ENCODE measurements at places on chromosomes 7 and 10. TPM values are rescaled to one million over a fixed set of nuclear protein-coding genes. Genes with fewer than 3 reads are reported as not detected.

The ETV1 gene
- 36.8 TPM for total RNA-seq

The PRPS1L1 gene
- not detected for total RNA-seq

- no peak for DNase-seq
Measured at GRCh38 chr7:17405786-17406185, 107.3 kb downstream of the AHR start.

- peak; percentile 60 for DNase-seq
Measured at GRCh38 chr10:31836569-31837406, 91.8 kb downstream of the ARHGAP12 start.

DNA sequence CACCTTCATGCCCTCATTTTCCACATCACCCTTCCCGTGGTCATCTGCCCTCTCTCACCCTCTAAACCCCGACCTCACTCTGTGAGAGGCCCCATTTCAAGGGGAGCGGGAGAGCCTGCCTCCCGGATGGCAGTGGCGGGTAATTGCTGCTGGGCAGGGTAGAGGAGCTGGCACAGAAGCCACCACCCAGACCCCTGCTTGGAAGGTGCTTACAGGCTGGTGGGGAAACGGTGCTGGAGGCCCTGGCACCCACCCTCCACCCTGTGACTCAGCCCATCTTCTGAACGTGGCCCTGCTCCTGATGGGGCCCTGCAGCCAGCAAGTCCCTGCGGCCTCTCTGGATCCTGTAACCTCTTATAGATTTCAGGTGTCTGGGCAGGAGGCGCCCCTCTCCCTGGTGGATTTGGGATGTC is 10.6 kb upstream of the PWWP2B start:
- no peak for DNase-seq
